HAP-1 (cell line): ENCODE measurements at places on chromosomes 11 and 22.

- no peak for DNase-seq
Observed at GRCh38 chr11:46326813-46327416, 20.3 kb upstream of the DGKZ start.

DNA sequence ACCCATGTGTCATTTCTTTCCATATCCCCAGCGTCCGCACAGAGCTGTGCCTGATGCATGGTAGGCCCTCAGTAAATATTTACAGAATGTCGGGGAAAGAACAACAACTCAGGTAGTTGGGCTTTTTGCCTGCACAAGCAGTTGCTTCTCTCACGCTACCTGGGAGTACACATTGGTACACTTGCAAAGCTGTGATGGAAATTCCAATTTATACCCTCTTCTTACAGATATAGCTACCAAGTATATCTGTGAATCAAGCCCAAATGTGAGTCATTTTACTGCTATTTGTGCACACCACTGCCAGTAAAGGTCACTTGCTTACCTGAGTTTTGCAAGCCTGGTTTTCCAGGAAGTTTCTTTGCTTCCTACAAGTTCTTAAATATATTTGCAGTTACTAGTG is 333.0 kb upstream of the NARS2 start:
- no peak for DNase-seq

- peak; percentile 15 for DNase-seq
Observed at GRCh38 chr11:73759610-73760134, 1.2 kb downstream of the RAB6A start.

- no peak for DNase-seq
Observed at GRCh38 chr11:65882120-65883057, 2.8 kb downstream of the CTSW start.

GRCh38 chr11:108319541-108320145 is 96.8 kb downstream of the ATM start:
- no peak for DNase-seq

DNA sequence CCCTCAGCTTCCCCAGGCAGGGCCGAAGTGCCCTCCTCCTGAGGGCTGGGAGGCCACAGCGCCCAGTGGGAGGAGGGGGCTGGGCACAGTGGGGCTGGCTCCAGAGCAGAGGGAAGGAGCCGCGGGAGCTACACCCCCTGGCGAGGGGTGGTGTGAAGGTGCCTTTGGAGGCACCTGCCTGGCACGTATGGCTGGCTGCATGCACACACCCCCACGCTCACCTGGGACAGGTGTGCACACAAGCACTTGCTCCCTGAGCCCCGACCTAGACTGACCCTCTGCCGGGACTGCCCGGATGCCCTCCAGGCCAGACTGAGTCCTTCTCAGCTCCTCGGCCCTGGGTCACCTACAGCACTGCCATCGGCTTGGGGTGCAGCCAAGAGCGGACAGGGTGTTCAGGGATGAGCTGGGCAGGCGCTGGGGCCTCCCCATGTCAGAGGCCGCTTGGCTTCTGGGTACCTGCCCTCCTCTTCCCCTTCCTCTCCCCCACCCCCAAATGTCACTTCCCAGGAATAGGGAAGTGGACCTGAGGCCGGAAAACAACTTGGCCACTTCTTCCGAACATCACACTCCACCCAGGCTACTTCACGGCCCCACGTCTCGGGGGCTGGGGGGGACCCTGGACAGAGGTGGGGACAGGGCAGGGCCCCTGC is 7.4 kb upstream of the PIM3 start:
- no peak for DNase-seq
